ENCODE measurements at places on chromosomes 16 and 17. TPM values are rescaled to one million over a fixed set of nuclear protein-coding genes. Genes with fewer than 3 reads are reported as not detected.

NPIPB9 gene
- total RNA-seq: 2.8 TPM

DNA sequence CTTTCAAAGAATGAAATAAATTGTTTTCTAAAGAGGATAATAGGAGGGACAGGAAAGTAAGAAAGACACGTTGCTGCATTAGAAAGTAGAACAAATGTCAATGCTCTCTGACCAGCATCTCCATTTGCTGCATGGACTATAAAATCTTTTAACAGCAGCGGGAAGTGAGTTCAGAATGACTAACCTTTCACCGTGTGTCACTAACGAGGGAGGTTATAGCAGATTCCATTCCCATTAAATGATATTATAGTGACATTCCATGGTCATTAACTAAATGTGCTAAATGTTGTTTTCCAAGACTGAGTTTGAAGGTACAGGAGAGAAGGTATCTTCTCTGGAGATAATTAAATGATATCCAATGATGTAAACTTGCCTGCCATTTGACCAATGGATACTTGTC is 127.1 kb upstream of the HS3ST3A1 start:
- no peak for DNase-seq
- no peaks in the 10 kb centered on the region for H3K36me3 ChIP-seq
- H3K27me3 ChIP-seq: no peaks in the 10 kb centered on the region
- H3K4me3 ChIP-seq: no peak overlapping the region
- H3K27ac ChIP-seq: no peak overlapping the region

C16orf86 gene
- 7.9 TPM for total RNA-seq

MMP25 gene
- total RNA-seq: 3.2 TPM

- H3K27me3 ChIP-seq: no peaks in the 10 kb centered on the region
- no peak overlapping the region for H3K27ac ChIP-seq
- DNase-seq: peak; percentile 82
- peak overlapping the region; percentile 12 for H3K4me3 ChIP-seq
- no peaks in the 10 kb centered on the region for H3K36me3 ChIP-seq
- H3K4me1 ChIP-seq: no peaks in the 10 kb centered on the region
These were observed 12.3 kb downstream of the CES4A start for GRCh38 chr16:67000384-67001351.

HBA1 gene
- total RNA-seq: 559 TPM

DNA sequence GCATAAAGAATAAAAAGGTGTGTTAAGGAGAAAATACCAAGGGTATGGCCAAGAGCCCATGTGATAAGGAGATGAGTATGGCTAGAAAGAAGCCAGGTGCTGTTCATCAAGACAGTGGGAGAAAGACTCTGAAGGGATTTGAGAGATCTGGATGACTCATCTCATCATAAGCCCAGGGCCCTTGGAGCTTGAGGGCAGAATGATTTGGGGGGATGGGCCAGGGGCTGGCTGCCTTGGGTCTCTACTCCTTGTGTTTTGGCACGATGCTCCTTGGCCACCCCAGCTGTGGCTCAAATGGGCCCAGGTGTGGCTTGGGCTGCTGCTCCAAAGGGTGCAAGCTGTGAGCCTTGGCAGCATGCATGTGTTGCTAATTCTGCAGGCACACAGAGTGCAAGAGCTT is 14.5 kb upstream of the TNFRSF13B start:
- H3K4me1 ChIP-seq: no peaks in the 10 kb centered on the region
- H3K27me3 ChIP-seq: no peaks in the 10 kb centered on the region
- H3K4me3 ChIP-seq: no peak overlapping the region
- no peaks in the 10 kb centered on the region for H3K36me3 ChIP-seq
- no peak for DNase-seq

DNA sequence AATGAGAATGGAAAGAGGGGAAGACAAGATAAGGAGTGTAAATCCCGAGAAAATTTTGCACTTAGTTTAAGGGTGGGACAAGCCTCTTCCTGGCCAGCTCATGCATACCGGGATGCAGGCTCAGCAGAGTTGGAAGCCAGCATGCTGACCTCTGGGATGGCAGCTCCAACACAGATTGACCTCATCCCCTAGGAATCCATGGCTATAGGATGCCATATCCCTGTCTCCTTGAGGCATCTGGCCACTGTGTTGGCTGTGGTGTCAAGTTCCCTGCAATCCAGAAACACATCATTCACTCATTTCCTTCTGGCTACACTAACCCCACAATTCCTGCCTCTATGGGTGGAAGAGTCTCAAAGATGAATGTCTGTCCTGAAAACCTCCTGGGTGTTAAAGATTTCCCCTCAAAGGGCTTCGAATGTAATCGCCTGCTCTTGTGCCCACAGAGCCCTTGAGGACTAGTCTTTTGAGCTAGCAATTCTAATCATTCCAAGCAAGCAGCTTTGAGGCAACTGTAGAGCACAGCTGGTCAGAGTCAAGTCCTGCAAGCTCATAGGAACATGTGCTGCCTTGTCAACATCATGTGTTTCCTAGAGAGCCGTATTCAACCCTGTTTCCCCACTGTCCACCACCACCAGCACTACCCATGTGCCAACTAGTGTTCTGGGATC is 141.4 kb downstream of the PMP22 start:
- H3K36me3 ChIP-seq: no peaks in the 10 kb centered on the region
- H3K4me3 ChIP-seq: no peak overlapping the region
- no peaks in the 10 kb centered on the region for H3K27me3 ChIP-seq
- H3K4me1 ChIP-seq: no peaks in the 10 kb centered on the region
- no peak overlapping the region for H3K27ac ChIP-seq

GRCh38 chr17:38896346-38896954 is 26.6 kb downstream of the LASP1 start:
- H3K27ac ChIP-seq: no peak overlapping the region
- H3K4me3 ChIP-seq: no peak overlapping the region
- H3K4me1 ChIP-seq: peaks cover 3% of the 10 kb centered on the region
- H3K27me3 ChIP-seq: no peaks in the 10 kb centered on the region
- peaks cover 3% of the 10 kb centered on the region for H3K36me3 ChIP-seq

GRCh38 chr17:76397687-76398522 is 13.5 kb downstream of the SPHK1 start:
- H3K27me3 ChIP-seq: no peaks in the 10 kb centered on the region
- no peaks in the 10 kb centered on the region for H3K36me3 ChIP-seq
